ENCODE measurements at places on chromosomes 13 and 19. TPM values are rescaled to one million over a fixed set of nuclear protein-coding genes. Genes with fewer than 3 reads are reported as not detected.

CD33 gene
- 0.41 TPM for total RNA-seq

KIR2DL1 gene
- total RNA-seq: not detected

PSG1 gene
- not detected for total RNA-seq

NCAN gene
- 162 TPM for total RNA-seq

SLC44A2 gene
- 18.8 TPM for total RNA-seq

LYPD3 gene
- under 0.01 TPM for total RNA-seq

PCDH20 gene
- total RNA-seq: 17.9 TPM

CCDC169 gene
- total RNA-seq: 6.9 TPM

ADGRE2 gene
- total RNA-seq: under 0.01 TPM

ACER1 gene
- not detected for total RNA-seq

Measured in frontal cortex (tissue), 4 donors.